Stromal cell of bone marrow (primary cell): ENCODE measurements at places on chromosomes 4 and X.
A peak's percentile ranks its signal among the peaks of the same experiment; 100 is the strongest.

DNA sequence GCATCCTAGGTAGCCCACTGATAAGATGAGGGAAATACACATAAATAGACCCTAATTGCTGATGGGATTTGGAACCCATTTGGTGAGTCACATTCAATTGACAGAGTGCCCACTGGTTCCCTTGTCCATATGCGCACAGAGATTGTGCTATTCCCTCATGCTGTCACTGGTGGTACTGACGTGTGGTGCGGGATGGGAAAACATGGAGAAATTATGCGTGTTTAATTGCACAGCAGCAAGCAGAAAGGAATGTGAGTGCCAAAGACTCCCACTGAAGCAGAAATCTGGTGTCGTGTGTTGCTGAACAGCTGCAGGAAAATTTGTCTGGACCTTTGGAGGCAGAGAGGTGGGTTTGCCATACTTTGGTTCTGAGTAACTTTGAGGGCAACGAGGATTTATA is 92.2 kb downstream of the NHSL2 start:
- DNase-seq: no peak

GRCh38 chrX:156001001-156001666 is 3.6 kb downstream of the IL9R start:
- DNase-seq: no peak

GRCh38 chr4:7180938-7181337 is 11.4 kb upstream of the SORCS2 start:
- no peak for DNase-seq

DNA sequence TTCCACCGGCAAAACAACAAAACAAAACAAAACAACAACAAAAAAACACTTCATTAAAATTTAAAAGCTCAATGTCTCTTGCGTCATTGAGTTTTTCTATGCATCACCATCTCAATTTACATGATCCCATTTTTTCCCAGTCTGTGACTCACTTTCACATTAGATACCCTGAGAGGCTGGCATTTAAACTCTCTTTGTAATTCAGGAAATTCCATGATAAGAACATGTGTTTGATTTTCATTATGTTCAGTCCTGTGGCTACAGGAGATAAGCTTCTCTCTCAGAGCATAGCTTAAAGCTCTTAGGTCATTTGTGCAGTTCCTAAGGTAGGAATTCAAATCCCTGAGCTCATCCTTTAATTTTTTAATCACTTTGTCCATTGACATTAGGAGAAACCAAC is 104.6 kb downstream of the NBDY start:
- DNase-seq: no peak

GRCh38 chrX:24703185-24703494 is 9.4 kb downstream of the POLA1 start:
- DNase-seq: no peak

DNA sequence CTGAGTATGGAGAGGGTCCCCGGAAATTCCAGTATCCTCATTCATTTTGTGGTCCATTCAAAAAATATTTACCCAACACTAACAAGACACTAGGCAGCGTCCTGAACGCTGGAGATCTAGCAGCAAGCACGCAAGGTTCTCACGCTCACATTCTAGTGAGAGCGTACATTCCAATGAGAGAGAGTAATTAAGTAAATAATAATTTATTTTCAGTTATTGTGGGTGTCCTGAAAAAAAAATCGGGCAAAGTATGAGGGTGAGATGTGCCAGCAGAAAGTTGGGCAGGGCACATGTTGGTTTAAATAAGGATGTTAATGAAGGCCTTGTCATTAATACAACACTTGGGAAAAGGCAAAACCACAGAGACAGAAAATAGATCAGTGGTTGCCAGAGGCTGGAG is 4.0 kb upstream of the TMEM156 start:
- DNase-seq: no peak

- peak; percentile 4 for DNase-seq
Observed at GRCh38 chr4:136934601-136935000, 597.7 kb downstream of the PCDH18 start.

DNA sequence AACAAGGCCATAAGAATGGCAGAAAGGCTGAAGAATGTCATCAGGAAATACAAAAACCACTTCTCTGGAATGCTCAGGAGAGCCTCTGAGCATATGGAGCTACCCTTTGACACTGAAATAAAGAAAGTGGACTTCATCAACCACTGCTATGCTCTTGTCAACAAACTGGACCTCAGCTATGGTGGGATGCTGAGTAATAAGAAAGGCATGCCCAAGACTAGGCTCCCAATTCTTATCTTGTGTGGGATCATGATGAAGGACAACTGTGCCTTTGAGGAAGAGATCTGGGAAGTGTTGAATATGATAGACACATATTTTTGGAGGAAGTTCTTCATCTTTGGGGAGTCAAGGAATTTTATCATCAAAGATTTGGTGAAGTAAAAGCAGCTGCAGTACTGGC is 86.9 kb upstream of the MAGEB16 start:
- DNase-seq: no peak

DNA sequence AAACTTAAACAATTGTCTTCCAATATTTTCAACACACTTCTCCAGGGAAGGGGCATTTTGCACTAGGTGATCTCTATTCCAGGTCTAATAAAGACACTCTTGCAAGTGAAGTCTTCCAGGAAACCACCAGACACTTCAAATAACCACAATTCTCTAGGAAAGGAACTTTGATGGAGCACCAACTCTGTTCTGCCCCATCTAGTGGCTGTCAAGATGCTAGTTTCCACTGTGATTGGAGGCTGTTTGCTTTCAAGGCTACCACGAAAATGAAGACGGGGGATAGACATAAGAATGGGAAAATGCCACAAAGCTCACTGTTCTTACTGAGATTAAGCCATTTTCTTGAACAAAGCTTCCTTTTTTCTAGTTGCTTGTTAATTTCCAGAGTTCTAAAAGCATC is 100.6 kb upstream of the F9 start:
- no peak for DNase-seq

DNA sequence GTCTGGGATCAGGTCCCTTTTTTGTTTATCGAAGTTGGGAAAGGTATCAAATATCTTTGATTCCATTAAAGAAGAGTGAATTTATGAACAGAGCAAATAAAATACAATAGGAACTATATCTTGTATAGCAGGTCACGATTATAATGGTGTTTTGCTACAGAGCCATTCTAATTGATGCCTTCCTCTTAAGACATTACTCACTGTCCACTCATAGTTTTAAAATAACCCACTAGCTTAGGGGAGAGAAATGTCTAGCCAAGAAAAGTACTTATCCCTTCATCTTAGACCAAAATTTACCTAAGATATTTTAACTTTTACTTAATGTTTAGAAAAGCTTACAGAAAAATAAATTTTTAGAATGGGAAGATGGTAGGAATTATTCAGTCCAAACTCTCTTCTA is 112.0 kb upstream of the PABPC4L start:
- DNase-seq: peak; percentile 6

DNA sequence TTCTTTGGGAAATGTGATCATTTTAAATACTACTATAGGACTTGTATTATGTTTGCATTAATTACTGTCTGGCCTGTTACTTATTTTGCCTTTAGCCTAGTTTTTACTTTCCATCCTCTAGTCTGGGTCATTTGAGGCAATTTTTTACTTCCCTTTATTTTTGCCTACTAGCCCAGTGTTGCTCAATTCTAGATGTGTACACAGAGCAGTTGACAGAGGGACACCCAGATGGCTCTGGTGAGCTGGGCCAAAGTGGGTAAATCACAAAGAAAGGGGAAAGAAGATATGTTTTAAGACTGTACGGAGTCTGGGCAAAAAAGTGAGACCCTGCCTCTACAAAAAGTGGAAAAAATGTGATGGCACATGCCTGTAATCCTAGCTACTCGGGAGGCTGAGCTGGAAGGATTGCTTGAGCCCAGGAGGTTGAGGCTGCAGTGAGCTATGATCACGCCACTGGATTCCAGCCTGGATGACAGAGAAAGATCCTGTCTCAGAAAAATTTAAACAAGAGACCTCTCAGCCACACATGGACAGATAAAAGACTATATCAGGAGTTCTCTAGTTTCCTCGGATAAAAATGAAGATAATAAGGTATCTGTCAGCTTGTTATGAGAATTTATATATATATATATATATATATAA is 35.7 kb downstream of the APOO start:
- no peak for DNase-seq

GRCh38 chr4:174119051-174119450 is 164.4 kb downstream of the FBXO8 start:
- peak; percentile 35 for DNase-seq

- no peak for DNase-seq
Observed at GRCh38 chr4:155339999-155340398, 36.8 kb downstream of the MAP9 start.

DNA sequence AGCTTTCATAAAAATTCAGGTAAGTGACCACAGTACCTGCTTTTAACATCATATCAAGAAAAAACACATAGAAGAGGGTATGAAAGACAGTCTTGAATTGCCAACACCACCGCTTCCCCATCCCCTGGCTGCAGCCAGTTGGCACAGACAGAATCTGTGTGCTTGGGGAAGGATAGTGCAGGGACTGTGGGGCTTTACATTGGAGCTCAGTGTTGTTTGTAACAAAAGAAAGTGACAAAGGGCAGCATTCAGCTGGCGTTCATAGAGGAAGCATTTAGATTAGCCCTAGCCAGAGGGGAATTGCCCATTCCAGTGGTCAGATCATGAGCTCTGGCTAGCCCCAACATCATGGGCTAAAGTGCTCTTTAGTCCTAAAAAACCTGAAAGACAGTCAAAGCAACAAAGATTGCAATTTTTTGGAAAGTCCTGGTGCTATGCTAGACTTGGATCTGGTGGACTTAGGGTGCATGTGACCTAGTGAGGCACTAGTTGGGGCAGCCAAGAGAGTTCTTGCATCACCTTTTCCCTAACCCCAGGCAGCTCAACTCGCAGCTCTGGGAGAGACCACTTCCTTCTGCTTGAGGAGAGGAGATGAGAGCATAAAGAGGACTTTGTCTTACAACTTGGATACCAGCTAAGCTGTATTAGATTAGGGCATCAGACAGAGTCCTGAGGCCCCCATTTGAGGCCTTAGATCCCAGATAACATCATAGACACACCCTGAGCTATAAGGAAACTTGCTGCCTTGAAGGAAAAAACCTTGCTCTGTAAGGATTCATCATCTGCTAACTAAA is 1602.4 kb upstream of the ADGRL3 start:
- DNase-seq: no peak

DNA sequence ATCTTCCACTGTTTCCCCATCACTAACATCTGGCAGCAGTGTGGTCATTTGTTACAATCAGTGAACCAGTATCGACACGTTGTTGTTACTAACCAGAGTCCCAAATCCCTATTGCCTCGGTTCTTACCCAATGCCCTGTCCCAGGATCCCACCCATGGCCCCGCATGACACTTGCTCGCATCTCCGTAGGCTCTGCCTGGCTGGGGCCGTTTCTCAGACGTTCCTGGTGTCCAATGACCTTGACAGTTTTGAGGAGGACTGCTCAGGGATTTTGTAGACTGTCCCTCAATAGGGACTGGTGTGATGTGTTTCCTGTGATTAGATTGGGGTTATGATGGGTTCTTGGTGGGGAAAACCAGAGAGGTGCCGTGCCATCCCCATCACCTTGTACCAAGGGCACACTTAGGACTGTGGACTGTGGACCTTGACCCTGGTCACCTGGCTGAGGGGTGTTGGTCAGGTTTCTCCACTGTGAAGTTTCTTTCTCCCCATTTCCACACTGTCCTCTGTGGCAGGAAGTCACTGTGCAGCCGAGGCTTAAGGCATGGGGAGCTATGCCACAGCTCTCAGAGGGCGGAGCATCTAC is 108.4 kb downstream of the ADRA2C start:
- no peak for DNase-seq

GRCh38 chr4:116073051-116073450 is 959.6 kb upstream of the NDST4 start:
- DNase-seq: no peak

GRCh38 chr4:26748811-26749210 is 111.8 kb upstream of the STIM2 start:
- no peak for DNase-seq

- no peak for DNase-seq
Observed at GRCh38 chr4:24482871-24483270, 101.5 kb downstream of the DHX15 start.

- DNase-seq: no peak
Observed at GRCh38 chrX:119467433-119467832, 811 bp upstream of the SLC25A5 start.

GRCh38 chrX:42495139-42495538 is 282.8 kb downstream of the PPP1R2C start:
- no peak for DNase-seq

DNA sequence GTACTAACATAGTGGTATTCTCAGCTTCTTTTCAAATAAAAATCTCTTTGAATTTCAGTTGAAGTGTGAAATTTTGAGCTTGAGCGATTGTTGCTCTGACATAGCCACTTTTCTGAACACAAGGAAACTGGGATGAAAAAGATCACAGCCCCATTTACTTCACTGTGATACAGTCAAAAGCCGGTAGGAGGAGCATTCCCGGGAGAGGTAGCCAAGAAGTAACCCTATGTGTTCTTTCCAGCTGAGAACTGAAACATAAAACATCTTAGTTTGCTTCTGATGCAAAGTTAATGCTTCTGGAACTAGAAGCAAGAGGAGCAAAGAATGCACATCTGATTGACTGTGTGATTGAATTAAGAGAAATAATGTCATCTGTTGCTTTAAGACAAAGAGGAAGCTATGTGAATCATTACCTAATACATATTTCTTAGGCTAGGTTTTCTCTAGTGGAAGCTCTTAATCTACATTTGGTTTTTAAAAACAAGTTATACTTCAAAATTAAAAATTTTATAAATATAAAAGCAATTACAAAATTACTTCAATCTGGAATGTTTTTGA is 88.3 kb upstream of the UNC5C start:
- DNase-seq: no peak

GRCh38 chrX:13520351-13520750 is 49.0 kb upstream of the EGFL6 start:
- DNase-seq: no peak

GRCh38 chr4:79514621-79515329 is 106.7 kb upstream of the GK2 start:
- no peak for DNase-seq

DNA sequence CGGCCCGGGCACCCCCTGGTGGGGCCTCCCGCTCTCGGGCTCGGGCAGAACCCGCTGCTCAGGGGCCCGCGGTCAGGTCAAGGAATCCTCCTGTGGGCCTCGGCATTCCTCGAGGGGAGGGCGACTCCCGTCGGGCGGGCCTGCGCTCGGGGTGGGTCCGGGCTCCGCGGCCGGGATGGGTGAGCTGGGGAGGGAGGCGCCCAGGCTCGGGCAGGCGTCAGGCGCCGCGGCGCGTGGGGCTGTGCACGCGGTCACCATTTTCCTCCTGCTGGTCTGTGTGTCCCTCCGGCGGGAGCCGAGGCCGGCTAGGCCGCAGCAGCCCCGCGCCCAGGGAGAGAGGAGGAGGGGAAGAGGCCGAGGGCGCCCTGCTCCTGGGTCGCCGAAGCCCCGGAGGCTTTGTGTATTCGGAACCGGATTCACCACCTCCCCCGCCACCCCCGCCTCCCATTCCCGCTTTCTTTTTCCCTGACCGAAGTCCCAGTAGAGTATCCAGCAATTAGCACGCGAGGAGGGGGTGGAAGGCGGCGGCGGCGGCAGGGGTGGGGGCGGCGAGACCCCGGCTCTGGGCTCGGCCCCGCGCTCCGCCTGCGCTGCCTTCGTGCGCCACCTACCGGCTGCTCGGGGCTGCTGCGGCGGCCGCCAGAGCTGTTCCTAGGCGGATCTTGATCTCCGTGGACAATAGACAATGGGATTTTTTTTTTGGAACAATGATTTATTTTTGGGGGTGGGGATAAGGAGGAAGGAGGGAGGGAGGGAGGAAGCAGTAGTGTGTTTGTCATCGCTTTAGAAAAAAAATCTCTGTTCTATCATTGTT is 99.0 kb upstream of the MAML3 start:
- no peak for DNase-seq
